ENCODE measurements at places on chromosomes 6 and 20.

GRCh38 chr6:10425176-10425974 is 10.5 kb upstream of the TFAP2A start:
- DNase-seq, result no peak

GRCh38 chr6:111050261-111051023 is 36.9 kb upstream of the SLC16A10 start:
- DNase-seq, result no peak

DNA sequence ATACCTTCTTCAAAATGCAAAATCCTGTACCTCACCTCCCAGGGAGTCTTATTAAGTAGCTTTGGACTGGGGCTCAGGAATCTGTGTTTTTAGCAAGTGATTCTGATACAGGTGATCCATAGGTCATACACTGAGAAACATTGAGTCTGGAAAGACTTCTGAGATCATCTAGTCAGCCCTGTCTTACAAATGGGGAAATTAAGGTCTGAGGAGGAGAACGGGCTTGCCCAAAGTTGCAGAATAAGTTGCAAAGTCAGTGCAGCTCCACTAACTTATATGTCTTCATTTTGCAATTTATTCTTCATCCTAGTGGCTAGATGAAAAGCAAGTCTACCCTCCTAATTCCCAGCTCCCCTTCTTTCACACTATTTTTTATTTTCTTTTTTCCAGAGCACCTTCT is 28.9 kb downstream of the KCNS1 start:
- DNase-seq, result no peak

DNA sequence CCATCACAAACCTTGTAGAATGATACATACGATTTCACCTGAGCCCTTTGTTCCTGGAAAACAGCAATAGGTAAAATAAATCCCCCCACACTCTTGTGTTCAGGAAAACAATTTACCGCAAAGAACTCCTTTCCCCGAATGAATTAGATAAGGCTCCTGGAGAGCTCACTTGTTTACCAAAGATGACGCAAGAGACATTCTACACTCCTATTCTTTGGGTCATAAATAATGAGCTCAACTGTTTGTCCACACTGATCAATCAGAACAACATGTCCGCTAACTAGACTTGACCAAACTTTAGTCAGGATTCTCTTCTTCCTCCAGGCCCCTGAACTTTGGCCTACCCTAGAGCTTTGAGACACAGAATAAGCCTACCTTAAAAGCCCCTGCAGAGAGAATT is 271.9 kb upstream of the OPRM1 start:
- no peak for DNase-seq

DNA sequence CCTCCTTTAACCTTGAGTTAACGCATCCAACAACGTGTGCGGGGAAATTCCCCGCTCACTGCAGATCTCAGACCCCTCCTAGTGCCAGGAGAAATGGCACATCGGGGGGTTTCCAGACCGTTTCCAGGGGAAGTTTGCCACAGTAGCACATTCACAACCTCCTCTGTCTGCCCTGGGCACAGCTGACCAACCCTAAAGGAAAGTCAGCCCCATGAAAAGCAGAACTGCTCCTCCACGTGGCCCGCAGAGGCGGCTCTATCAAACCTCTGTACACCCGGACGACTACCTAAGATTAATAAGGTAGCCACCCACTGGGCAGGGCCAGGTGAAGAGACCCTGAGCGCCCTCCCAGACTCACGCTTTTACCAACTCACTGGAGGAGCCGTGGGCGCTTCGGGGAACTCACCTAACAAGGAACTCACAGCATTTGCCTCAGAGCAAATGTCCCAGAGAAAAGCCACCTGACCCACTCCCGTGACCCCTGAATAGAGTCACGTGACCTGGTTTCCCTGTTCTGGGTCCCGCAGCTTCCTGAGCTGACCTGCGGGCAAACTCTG is 93.1 kb downstream of the PRND start:
- DNase-seq, result peak; percentile 11

Measured in MM.1S (cell line).